ENCODE measurements at places on chromosomes 4 and X. TPM values are rescaled to one million over a fixed set of nuclear protein-coding genes. Genes with fewer than 3 reads are reported as not detected.

The NXF3 gene
- total RNA-seq = not detected

The TCEAL9 gene
- total RNA-seq = 140 TPM

The DCHS2 gene
- 0.40 TPM for total RNA-seq

The HTR2C gene
- not detected for total RNA-seq

The SMR3A gene
- not detected for total RNA-seq

The SOWAHB gene
- 5.1 TPM for total RNA-seq

The CC2D2A gene
- total RNA-seq = 13.6 TPM

The FBXW7 gene
- total RNA-seq = 87.3 TPM

The MTMR1 gene
- 28.4 TPM for total RNA-seq

The KCND1 gene
- 1.0 TPM for total RNA-seq

The CDKN2AIP gene
- total RNA-seq = 21.2 TPM

The CXorf65 gene
- not detected for total RNA-seq

The COX7B2 gene
- total RNA-seq = not detected

The GPR119 gene
- total RNA-seq = not detected

The TMEM156 gene
- not detected for total RNA-seq

The CITED1 gene
- total RNA-seq = 8.0 TPM

The FGF16 gene
- not detected for total RNA-seq

The ARSD gene
- 39.1 TPM for total RNA-seq

The TLR1 gene
- 6.5 TPM for total RNA-seq

The CDX4 gene
- total RNA-seq = not detected

The CACNA1F gene
- 0.21 TPM for total RNA-seq

The SLC30A9 gene
- 125 TPM for total RNA-seq

The CFP gene
- total RNA-seq = 1.3 TPM

The ADH1C gene
- 15.8 TPM for total RNA-seq

The CXCL1 gene
- total RNA-seq = not detected

The USP17L28 gene
- not detected for total RNA-seq

The KIAA1210 gene
- 0.08 TPM for total RNA-seq

The GPR82 gene
- total RNA-seq = 0.33 TPM

The EGF gene
- 3.1 TPM for total RNA-seq

The NSG1 gene
- not detected for total RNA-seq

The NAA11 gene
- not detected for total RNA-seq

The ADH4 gene
- total RNA-seq = 2.0 TPM

The SMIM9 gene
- total RNA-seq = not detected

The PDZD4 gene
- total RNA-seq = 7.0 TPM

The TMEM128 gene
- total RNA-seq = 34.7 TPM

The ZNF81 gene
- 12.1 TPM for total RNA-seq

The CFI gene
- 58.5 TPM for total RNA-seq

The FRMPD4 gene
- not detected for total RNA-seq

The CORIN gene
- total RNA-seq = 0.96 TPM

The SHROOM4 gene
- total RNA-seq = 6.3 TPM

The ENPEP gene
- 6.6 TPM for total RNA-seq

The CT47B1 gene
- not detected for total RNA-seq
